ENCODE measurements at places on chromosomes 6 and 20. TPM values are rescaled to one million over a fixed set of nuclear protein-coding genes. Genes with fewer than 3 reads are reported as not detected.

The FAM8A1 gene
- 8.1 TPM for polyA plus RNA-seq

The TRIM10 gene
- polyA plus RNA-seq = not detected

The MICA gene
- polyA plus RNA-seq = 67.7 TPM

The PRL gene
- not detected for polyA plus RNA-seq

The PSORS1C2 gene
- polyA plus RNA-seq = not detected

The RBPJL gene
- polyA plus RNA-seq = not detected

The IP6K3 gene
- 0.52 TPM for polyA plus RNA-seq

The GJA1 gene
- polyA plus RNA-seq = 131 TPM

The ADAM33 gene
- polyA plus RNA-seq = 1.7 TPM

The TXLNB gene
- 0.04 TPM for polyA plus RNA-seq

The HTR1E gene
- not detected for polyA plus RNA-seq

The THBD gene
- polyA plus RNA-seq = 0.07 TPM

The TBC1D7 gene
- 17.6 TPM for polyA plus RNA-seq

DNA sequence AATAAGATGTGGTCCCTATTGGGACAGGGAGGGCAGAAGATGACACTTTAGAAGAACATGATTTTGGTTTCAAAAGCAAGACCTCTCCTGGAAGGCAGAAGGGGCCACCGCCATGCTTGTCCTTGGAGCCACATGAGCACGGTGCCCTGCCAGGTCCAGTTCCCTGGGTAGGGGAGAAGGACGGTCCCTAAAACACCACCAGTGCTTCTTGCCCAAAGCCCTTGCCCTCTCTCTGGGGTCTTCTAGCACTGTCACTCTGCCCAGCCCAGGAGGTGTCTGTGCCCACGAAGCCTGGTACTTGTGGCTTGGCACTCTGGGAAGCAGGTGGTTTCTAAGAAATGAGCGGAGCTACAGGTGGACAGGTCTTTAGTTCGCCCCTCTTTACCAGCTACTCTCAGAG, 46.0 kb downstream of the PLCG1 start:
- no peak overlapping the region for H3K4me3 ChIP-seq
- peaks cover 23% of the 10 kb centered on the region for H3K36me3 ChIP-seq
- no peak for DNase-seq
- no peaks in the 10 kb centered on the region for H3K27me3 ChIP-seq
- peaks cover 8% of the 10 kb centered on the region for H3K4me1 ChIP-seq
- no peak overlapping the region for H3K27ac ChIP-seq

- no peaks in the 10 kb centered on the region for H3K4me1 ChIP-seq
- DNase-seq = no peak
- no peak overlapping the region for H3K4me3 ChIP-seq
- no peak overlapping the region for H3K27ac ChIP-seq
Measured at GRCh38 chr6:68747110-68747790, 112.2 kb downstream of the ADGRB3 start.

GRCh38 chr6:150191809-150192208, 49.0 kb downstream of the PPP1R14C start:
- H3K4me1 ChIP-seq = no peaks in the 10 kb centered on the region
- H3K27ac ChIP-seq = no peak overlapping the region
- DNase-seq = peak; percentile 16
- H3K4me3 ChIP-seq = no peak overlapping the region
- H3K27me3 ChIP-seq = peaks cover 8% of the 10 kb centered on the region
- H3K36me3 ChIP-seq = no peaks in the 10 kb centered on the region

DNA sequence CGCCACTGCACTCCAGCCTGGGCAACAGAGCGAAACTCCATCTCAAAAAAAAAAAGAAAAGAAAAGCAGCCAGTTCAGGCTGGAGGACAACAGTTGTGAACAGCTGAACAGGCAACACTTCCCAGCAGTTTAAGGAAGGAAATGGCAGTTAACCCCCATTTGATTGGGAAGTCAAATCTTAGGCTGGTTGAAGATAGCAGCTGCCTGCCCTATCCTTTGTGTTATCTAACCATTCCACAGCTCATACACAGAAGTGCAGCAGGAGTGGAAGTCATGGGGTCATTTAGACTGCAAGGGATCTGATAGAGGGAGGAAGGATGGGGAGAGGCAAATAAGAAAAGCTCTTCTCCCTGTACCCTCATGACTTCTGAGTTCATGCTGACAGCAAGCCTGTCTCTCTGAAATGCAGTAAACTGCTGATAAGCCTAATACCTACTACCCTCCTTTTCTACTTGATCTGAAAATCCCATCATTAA, 35.3 kb downstream of the KCTD20 start:
- no peaks in the 10 kb centered on the region for H3K27me3 ChIP-seq
- no peak for DNase-seq
- no peaks in the 10 kb centered on the region for H3K4me1 ChIP-seq
- H3K27ac ChIP-seq = no peak overlapping the region
- peaks cover 14% of the 10 kb centered on the region for H3K36me3 ChIP-seq
- H3K4me3 ChIP-seq = no peak overlapping the region

DNA sequence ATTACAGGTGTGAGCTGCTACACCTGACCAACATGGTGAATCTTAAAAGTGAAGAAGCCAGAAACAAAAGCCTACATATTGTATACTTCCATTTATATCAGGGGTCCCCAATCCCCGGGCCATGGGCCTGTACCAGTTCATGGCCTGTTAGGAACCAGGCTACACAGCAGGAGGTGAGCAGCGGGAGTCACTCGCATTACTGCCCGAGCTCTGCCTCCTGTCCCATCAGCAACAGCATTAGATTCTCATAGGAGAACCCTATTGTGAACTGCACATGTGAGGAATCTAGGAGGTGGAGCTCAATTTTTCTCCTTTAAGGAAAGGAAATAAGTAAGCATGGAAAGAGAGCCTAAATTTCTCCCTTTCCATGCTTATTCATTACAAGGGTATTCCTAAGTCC, 21.7 kb downstream of the CSNK2A1 start:
- H3K27ac ChIP-seq = no peak overlapping the region
- no peak for DNase-seq
- H3K27me3 ChIP-seq = no peaks in the 10 kb centered on the region
- no peaks in the 10 kb centered on the region for H3K4me1 ChIP-seq

DNA sequence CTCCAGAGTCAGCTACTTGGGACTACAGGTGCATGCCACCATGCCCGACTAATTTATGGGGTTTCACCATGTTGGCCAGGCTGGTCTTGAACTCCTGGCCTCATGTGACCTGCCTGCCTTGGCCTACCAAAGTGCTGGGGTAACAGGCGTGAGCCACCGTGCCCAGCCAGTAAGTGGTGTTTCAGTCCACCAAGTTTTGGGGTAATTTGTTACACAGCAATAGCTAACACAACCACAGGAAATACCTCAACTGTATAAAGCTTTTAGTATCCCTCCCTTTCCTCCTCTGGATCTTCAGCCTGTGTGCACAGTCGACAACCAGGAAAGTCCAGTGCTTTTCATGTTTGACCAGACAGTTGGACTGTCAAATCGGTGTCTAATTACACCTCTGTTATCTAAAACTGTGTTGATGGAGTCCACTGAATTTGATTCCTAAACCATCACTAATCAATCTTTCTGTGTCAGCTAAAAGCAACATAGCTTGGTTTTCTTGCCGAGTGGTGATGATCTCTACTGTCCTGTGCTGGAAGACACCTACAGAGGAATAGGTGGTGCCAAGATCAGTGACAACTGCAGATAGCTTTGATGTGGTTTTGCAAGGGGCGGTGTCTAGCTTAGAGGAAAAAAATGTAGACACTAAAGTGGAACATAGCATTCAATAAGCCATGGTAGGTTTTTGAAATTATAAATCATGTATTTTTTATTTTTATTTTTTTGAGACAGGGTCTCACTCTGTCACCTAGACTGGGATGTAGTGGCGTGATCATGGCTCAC, 22.2 kb upstream of the ZBTB2 start:
- H3K27me3 ChIP-seq = no peaks in the 10 kb centered on the region
- no peak for DNase-seq
- H3K36me3 ChIP-seq = peaks cover 44% of the 10 kb centered on the region
- H3K27ac ChIP-seq = no peak overlapping the region

DNA sequence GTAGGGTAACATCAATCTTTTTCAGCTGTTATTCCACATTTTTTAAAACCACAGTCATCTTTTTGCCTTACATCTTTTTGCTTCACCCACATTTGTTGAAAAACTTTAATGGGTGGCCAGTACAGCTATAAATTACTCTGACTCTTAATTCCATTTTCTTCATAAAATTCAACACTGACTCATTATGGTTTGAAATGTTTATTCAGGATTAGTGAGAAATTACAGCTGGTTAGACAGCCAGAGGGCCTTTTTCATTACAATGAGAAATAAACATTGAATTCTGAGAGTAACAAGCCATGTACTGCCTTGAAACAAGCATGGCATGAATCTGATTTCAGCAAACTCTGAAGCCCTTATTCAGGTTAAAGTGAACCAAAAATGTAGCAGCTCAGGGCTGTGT, 19.5 kb downstream of the NDUFAF4 start:
- no peak overlapping the region for H3K27ac ChIP-seq
- DNase-seq = peak; percentile 13
- H3K4me1 ChIP-seq = peaks cover 3% of the 10 kb centered on the region
- H3K36me3 ChIP-seq = no peaks in the 10 kb centered on the region
- no peak overlapping the region for H3K4me3 ChIP-seq

GRCh38 chr20:10673176-10673841, 490 bp downstream of the JAG1 start:
- H3K27me3 ChIP-seq = no peaks in the 10 kb centered on the region
- H3K4me3 ChIP-seq = peak overlapping the region; percentile 93
- peak overlapping the region; percentile 92 for H3K27ac ChIP-seq
- DNase-seq = no peak

DNA sequence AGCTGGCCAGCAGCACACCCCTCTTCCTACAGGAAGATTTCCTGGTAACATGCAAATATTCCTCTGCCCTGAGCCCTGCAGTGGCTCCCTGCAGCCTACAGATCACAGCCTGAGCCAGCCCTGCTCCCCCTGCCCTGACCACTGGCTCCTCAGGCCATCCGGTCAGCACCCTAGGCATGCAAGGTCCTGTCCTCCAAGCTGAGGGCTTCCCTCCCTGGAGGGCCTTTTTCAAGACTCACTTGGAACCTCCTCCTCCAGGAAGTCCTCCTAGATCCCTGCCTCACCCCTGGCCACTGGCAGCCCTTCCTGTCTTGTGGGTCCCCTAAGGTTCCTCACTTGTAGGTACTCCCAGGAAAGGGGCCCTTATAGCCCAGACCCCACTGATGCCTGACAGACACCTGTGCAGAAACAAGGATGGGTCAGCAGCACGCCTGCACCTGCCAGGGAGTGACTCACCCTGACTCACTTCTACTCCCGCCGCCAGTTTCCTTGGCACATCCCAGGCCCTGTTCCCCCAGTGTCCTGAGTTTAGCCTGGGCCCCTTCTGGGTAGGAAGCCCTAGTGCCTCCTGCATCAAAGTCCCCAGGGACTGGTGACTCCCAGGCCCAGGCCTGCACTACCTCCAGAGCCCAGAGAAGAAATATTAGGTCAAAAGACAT, 3.2 kb downstream of the SLC4A11 start:
- peaks cover 36% of the 10 kb centered on the region for H3K27me3 ChIP-seq
- no peaks in the 10 kb centered on the region for H3K36me3 ChIP-seq
- H3K4me3 ChIP-seq = no peak overlapping the region

DNA sequence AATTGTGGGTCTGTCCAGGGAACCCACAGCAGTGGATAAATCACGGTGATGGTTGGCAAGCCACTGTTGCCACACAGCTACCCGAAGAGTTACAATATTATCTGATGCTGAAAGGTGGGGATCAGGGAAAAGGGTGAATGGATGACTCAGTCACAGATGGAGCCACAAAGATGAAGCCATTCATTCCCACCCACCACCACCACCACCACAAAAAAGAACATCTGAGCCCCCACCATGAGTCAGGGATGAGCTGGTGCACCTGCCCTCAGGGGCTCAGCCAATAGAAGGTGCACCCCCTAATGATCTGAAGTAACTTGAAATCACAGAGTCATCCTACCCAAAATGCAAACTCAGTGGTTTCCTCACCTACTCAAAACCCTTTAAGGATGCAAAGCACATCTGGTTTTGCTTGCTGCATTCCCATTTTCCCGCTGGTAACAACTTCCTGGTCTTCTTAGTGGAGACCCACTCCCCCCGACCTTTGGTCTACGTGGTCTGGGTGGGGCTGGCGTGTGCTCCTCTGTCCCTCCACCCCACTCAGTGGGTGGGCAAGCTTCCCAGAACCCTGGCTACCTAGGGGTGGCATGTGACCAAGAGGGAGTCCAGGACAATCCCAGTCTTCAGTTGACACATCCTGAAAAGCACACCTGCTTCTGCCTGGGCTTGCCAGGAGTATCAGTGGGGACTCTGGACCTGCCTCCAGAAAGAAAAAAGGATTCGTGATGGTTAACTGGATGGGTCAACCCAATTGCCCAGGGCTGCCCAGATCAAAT, 125.5 kb downstream of the ANKRD60 start:
- H3K27ac ChIP-seq = no peak overlapping the region
- no peaks in the 10 kb centered on the region for H3K36me3 ChIP-seq
- DNase-seq = no peak
- H3K27me3 ChIP-seq = peaks cover 2% of the 10 kb centered on the region
- no peaks in the 10 kb centered on the region for H3K4me1 ChIP-seq
- H3K4me3 ChIP-seq = no peak overlapping the region

- no peaks in the 10 kb centered on the region for H3K4me1 ChIP-seq
- peak; percentile 23 for DNase-seq
- H3K27me3 ChIP-seq = no peaks in the 10 kb centered on the region
- H3K4me3 ChIP-seq = peak overlapping the region; percentile 95
Measured at GRCh38 chr6:75283907-75284631, 523 bp downstream of the TMEM30A start.

- H3K4me3 ChIP-seq = no peak overlapping the region
- no peak overlapping the region for H3K27ac ChIP-seq
- no peaks in the 10 kb centered on the region for H3K27me3 ChIP-seq
- H3K36me3 ChIP-seq = no peaks in the 10 kb centered on the region
Measured at GRCh38 chr20:2283706-2284423, 11.9 kb upstream of the TGM3 start.

GRCh38 chr6:108127826-108128225, 38.0 kb upstream of the NR2E1 start:
- no peaks in the 10 kb centered on the region for H3K4me1 ChIP-seq
- no peaks in the 10 kb centered on the region for H3K36me3 ChIP-seq
- no peak for DNase-seq

- H3K27ac ChIP-seq = no peak overlapping the region
- H3K27me3 ChIP-seq = peaks cover 11% of the 10 kb centered on the region
- H3K4me1 ChIP-seq = no peaks in the 10 kb centered on the region
- H3K36me3 ChIP-seq = no peaks in the 10 kb centered on the region
- H3K4me3 ChIP-seq = no peak overlapping the region
Measured at GRCh38 chr20:64232794-64233193, 22.8 kb upstream of the PCMTD2 start.

GRCh38 chr20:62168890-62169435, 13.9 kb upstream of the MTG2 start:
- H3K27ac ChIP-seq = no peak overlapping the region
- H3K4me3 ChIP-seq = no peak overlapping the region
- H3K4me1 ChIP-seq = no peaks in the 10 kb centered on the region
- no peak for DNase-seq
- H3K27me3 ChIP-seq = no peaks in the 10 kb centered on the region

DNA sequence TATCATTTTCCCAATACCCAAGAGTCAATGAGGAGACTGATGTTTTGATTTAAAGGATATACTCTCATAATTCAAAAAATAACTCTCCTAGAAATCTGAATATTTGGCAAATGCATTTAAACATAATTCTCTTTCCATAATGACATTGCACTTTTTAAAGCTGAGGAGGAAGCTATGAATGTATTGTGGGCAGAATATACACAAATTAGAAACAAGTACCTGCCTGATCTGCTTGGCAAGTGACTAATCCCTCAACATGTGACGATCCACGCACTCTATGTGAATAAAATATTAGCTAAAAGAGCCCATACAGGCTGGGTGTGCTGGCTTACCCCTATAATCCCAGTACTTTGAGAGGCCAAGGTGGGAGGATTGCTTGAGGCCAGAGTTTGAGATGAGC, 88.3 kb upstream of the CCDC28A start:
- peaks cover 11% of the 10 kb centered on the region for H3K4me1 ChIP-seq
- no peak for DNase-seq
- H3K4me3 ChIP-seq = no peak overlapping the region
- H3K27me3 ChIP-seq = no peaks in the 10 kb centered on the region
